Stimulated activated CD4-positive, alpha-beta T cell treated with anti-CD3 and anti-CD28 coated beads, Interleukin-1b, Interleukin-23, amount 100 ng/mL, for 48 hours (primary cell): ENCODE measurements at places on chromosomes 16 and 17.

DNA sequence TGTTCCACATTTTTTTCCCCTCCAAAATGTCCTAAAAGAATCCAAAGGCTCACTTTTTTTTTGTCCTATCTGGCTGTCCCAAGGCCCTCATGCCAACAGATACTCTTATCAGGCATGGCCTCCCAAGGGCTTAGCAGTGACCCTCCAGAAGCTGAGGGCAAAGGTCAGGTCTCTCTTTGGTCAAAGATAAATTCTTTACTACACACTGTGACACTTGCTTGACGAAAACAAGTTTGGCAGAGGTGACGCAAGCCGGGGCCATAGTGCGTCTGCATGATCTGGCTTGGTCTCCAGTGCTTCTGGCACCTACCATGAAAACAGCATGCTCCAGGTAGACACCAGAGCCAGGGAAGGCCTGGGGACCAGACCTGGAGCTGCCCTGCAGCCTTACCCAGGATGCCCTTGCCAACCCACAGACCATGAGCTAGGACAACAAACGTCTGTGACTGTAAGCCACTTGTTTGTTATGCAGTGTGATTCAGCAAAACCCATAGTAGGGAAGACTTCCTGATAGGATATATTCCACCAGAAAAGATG, 48.5 kb upstream of the IRF8 start:
- DNase-seq: no peak

- no peak for DNase-seq
These were observed 2.0 kb downstream of the LHX1 start for GRCh38 chr17:36939052-36939801.

- DNase-seq: no peak
These were observed 85.5 kb downstream of the SHISA6 start for GRCh38 chr17:11326492-11326891.

GRCh38 chr16:89051521-89052166, 42.0 kb upstream of the ACSF3 start:
- DNase-seq: no peak

DNA sequence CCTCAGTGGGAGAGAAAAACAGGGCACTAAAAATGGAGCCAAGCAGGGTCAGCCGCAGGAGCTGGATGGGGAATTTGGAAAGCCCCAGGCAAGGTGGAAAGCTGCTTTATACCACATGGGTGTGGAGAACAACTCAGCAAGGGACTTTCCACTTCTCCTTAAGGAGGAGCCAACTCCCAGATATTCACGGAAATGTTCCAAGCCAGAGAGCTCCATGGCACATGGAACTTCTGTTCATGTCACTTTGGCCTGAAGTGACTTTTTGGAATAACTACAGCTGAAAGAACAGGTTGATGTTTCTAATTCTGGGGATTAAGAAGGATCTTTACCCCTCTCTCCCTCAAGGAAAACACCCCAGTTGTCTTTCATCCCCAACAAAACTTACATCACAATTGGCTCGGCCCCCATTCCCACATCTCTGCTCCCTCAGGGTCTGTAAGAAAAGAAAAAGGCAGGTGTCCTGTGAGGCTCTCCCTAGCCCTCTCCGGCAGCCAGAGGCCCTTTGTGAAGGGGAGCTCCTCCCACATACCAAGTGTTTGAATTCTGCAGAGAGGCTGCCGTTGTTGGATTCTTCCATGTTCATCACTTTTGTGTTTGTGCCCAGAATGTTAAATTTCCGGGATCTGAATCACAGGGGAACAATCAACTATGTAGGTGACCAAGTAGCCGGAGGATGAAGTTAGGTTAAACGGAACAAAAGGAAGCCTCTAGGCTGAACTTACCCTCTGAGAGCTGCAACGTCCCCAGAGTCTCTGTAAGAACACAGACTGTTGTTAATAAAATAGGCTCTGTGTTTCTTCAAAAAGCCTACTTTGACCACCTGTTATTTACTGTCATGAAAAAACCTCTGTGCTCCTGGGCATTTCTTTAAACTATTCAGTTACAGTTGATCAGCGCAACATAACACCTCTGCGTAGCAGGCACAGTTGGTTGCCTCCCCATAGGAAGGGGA, 41.0 kb downstream of the STAT5A start:
- DNase-seq: no peak

- peak; percentile 47 for DNase-seq
These were observed 82.2 kb downstream of the CMC2 start for GRCh38 chr16:80924372-80924978.

DNA sequence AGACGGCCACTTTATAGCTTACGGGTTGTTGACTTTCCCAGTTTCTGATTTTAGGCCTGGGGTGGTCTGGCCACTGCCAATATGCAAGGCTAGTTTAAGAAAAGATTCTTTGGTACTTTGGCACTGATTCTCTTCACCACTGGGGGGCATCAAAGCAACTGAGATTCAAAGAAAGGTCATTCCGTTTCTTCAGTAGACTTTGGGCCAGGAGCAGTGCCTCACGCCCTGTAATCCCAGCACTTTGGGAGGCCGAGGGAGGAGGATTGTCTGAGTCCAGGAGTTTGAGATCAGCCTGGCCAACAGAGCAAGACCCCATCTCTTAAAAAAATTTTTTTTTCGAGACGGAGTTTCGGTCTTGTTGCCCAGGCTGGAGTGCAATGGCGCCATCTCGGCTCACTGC, 53.0 kb downstream of the RPA1 start:
- no peak for DNase-seq
